ENCODE measurements at places on chromosomes 4 and X. TPM values are rescaled to one million over a fixed set of nuclear protein-coding genes. Genes with fewer than 3 reads are reported as not detected.

Gene TCEAL6
- total RNA-seq, result not detected

Gene MEPE
- not detected for total RNA-seq

Gene CTAG1B
- not detected for total RNA-seq

Gene PPP4R3C
- total RNA-seq, result not detected

Gene TMSB15C
- 2.0 TPM for total RNA-seq

Gene FAT4
- 14.9 TPM for total RNA-seq

Gene PROM1
- not detected for total RNA-seq

All from bronchial smooth muscle cell (primary cell).